ENCODE measurements at places on chromosomes 6 and 20.

DNA sequence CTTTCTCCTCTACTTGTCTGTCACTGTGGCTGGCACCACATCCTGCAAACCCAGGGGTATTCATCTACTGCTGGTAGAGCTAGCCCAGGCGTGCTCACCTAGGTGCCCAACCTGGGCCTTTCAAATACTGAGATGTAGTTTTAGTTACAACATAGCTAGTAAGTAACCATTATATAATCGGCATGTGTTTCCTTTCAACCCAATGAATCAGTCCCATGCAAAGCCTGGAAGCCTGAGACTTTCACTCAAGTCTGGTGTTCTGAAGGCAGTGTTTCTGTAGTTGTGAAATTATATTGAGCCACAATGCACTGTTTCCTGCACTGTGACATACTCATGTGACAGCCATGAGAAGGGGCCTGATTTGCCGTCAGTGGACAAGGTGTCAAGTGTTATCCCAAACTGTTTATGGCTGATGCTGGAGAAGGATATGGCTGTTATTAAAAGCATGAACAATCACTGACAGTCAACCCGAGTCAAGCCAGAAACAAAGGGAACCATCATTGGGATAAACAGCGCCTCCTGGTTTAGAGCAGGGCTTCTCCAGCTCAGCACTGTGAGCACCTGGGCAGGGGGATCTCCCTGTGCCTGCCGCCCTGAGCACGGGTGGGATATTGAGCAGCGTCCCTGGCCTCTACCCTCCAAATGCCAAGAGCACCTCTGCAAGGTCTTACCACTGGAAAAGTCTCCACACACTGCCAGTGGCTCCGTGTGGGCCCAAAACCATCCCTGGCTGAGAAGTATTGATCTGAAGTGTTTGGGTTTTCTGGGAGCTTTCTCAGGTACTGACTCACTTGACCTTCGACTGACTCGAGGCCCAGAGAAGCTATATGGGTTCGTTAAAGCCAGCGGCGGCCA lies 1.6 kb downstream of the PSMA7 start:
- DNase-seq: peak; percentile 74

- DNase-seq: no peak
Measured at GRCh38 chr6:29547573-29547972, 12.0 kb downstream of the UBD start.

DNA sequence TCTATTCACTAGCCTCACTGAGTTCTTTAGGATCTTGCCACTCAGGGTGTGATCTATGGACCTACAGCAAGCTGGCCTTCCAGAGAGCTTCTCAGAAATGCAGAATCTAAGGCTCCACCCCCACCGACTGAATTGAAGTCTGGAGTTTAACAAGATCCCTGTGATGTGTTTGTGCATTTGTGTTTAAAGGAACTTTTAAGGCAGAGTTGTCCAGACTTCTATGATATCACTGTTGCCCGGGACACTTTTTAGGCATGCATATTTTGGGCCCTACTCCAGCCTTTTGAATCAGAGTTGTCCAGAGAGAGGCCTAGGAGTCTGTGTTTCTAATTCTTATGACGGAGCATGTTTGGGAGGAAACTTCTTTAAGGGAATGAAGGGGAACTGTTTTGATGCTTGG lies 232.3 kb downstream of the QKI start:
- DNase-seq: no peak

GRCh38 chr6:164345327-164345726 lies 930.8 kb downstream of the QKI start:
- no peak for DNase-seq

- DNase-seq: no peak
Measured at GRCh38 chr6:127117979-127118297, 533 bp upstream of the RSPO3 start.

GRCh38 chr6:75608956-75609533 lies 7.4 kb downstream of the SENP6 start:
- peak; percentile 51 for DNase-seq

DNA sequence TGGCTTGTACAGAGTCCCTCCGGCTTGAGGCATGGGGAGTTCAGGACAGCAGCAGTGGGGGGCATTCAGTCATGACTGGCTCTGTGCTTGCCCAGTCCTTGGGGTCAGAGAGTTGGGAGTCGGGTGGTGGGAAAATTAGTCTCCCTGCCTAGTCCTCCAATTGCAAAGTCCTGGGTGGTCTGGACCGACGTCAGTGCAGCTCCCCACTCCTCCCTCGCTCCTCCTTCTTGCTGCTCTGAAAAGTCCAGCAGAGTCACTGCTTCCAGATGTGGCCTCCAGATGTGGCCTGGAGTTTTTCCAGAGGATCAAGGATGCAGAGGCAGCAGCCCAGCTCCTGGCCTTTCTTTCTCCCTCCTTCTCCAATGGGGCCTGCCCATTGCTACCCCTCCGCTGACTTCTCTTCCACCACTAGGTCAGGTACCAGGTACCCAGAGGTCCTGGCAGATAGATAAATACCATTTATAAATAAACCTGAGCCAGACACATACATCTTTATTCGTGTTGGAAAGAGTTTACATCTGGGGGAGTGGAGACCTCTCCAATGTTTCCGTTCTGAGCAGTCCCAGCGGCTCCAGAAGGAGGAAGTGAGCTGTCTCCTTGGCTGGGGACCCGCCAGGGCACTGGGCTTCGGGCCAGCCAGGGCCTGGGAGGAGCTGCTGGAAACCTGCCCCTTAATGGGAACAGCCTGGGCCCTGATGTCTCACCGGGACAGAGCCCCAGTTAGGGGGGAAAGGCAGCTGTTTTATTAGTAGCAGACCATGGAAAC lies 49.0 kb upstream of the RNF24 start:
- DNase-seq: peak; percentile 89

DNA sequence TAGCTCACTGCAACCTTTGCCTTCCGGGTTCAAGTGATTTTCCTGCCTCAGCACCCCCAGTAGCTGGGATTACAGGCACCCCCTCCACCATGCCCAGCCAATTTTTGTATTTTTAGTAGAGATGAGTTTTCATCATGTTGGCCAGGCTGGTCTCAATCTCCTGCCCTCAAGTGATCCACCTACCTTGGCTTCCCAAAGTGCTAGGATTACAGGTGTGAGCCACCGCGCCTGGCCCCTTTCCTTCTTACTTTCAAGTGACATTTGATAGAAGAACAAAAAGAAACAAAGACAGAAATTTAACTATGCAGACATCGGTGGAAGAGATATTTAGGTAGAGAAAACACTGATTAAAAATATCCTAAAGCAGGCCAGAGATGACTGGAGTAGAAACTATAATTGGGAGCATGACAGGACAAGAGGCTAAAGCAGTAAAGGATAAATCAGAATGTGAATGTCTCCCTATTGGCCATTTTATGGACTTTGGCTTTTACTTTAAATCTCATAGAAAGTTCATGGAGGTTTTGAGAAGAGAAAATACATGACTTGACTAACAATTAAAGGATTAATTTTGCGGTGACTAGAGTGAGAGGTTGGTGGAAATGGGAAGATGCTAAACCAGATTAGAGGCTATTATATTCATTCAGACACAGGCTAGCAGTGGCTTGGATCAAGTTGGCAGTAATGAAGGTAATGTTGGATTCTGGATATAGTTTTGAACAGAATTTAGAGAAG lies 2.2 kb upstream of the EYS start:
- DNase-seq: no peak

- DNase-seq: no peak
Measured at GRCh38 chr6:106642476-106642875, 13.1 kb downstream of the QRSL1 start.

DNA sequence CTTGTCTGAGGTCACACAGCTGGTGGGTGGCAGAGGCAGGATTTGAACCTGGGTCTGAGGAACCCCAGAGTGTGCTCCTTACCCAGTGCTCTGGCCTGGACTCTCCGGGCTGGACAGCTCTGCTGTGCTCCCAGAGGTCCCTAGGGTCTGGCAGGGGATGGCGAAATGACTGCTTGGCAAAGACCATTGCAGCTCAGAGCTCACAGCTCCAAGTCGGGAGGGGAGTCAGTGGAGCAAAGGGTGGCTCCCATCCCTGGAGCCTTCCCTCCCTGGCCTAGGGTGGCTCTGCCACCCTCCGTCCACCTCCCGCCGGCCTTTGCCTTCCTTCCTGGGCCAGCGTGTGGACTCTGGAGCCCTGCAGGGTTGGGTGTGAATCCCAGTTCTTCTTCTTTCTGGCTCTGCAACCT lies 17.5 kb downstream of the CEBPB start:
- no peak for DNase-seq

DNA sequence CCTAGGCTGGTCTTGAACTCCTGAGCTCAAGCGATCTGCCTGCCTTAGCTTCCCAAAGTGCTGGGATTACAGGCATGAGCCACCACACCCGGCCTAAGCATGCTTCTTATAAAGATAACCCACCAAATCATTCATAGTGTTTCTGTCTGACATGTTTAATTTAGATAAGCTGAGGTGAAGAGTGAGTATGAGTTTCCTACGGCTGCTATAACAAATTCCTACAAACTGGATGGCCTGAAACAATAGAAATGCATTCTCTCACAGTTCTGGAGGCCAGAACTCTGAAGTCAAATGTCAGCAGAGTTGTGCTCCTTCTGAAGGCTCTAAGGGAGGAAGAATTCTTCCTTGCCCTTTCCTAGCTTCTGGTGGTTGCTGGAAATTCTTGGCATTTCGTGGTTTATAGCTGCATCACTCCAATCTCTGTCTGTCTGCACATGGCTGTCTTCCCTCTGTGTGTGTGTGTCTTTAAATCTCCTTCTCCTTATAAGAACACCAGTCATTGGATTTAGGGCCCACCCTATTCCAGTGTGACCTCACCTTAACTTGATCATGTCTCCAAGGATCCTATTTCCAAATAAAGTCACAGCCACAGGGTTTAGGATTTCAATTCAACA lies 29.9 kb downstream of the MAPK13 start:
- no peak for DNase-seq

DNA sequence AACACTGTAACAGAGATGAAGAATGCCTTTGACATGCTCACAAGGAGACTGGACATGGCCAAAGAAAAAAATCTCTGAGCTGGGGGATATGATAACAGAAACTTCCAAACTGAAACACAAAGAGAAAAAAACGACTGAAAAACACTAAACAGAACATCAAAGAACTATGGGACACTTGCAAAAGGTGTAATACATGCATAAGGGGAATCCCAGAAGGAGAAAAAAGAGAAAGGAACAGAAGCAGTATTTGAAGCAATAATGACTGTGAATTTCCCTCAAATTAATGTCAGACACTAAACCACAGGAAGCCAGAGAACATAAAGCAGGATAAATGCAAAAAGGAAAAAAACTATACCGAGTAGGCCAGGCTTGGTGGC lies 117.4 kb upstream of the ARID1B start:
- no peak for DNase-seq

DNA sequence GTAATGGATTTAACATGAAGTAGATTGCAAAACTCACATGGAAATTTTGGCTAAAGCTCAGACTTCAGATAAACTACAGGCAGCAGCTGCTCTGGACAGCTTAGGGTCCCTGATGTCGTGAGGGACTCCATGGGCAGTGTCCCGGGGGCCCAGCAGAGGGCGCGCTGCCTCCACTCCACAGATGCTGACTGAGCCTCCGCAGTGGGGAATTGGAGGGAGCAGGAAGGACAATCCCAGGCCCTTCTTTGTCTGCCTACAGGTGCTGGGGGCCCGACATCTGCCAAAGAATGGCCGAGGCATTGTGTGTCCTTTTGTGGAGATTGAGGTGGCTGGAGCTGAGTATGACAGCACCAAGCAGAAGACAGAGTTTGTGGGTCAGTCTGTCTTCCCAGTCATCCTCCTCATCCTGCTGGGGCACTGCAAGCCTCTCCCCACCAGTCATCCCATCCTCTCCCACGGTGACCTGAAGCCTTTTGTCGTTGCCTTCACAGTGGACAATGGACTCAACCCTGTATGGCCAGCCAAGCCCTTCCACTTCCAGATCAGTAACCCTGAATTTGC lies 35.9 kb downstream of the PLCG1 start:
- peak; percentile 82 for DNase-seq

- DNase-seq: peak; percentile 58
Measured at GRCh38 chr6:110799189-110799588, 16.1 kb downstream of the CDK19 start.

DNA sequence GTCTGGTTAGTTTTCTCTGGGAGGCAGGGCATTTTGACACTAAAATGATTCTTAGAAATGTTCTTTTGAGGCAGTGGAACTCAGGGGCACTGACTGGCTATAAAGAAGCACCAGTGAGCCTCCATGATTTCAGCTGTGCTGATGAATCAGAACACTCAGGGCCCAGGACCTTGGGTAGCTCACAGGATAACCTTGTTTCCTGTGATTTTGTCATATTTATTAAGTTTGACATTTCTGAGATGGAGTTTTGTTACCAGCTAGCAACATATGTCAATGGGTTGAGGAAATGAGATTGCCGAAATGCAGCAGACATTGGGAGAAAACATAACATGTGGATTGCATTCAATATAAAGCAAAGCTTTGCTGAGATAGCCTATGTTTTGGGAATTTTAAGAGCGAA lies 802.4 kb downstream of the EYS start:
- DNase-seq: no peak

GRCh38 chr6:53009056-53009455 lies 14.0 kb upstream of the GSTA4 start:
- no peak for DNase-seq

DNA sequence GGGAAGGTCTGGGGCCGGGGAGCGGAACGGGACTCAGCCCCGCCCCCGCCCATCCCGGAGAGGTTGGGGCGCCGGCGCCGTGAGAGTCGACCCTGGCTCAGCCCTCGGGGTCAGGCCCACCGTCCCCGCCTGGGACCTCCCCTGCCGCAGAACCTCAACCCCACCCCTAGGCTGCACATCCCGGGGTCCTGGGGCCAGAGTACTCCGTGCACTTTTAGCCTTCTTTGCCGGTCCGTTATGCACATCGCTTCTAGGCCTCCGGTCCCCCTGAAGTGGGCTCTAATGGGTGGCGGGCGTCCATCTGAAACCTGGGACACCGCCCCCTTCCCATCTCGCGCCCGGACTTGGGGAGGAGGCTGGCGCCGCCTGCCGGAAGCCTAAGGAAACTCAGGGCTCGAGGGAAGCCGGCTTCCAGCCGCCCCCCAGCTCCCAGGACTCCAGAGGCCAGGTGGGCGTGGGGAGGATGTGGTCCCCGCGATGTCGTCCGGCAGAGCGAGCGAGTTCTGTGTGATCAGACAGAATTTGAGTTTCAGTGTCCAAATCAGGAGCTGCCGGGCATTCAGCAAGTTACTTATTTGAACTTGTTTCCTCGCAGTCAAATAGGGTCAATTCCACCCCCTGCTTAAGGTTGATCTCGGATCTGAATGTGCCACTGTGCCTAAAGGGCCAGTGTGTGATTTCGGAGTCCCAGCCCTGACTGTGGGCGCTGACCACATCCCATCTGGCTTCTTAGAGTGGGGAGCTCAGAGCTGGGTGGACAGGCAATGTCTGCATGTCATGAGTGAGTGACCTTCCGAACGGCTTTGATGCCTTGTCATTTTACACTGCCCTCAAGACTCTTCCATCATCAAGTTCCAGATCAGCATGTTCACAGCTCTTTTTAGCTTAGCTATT lies 47.6 kb downstream of the CPXM1 start:
- DNase-seq: peak; percentile 56
